ENCODE measurements at places on chromosomes 13 and 19. TPM values are rescaled to one million over a fixed set of nuclear protein-coding genes. Genes with fewer than 3 reads are reported as not detected.

The GNG7 gene
- total RNA-seq: 0.36 TPM

The LILRA5 gene
- total RNA-seq: not detected

The TEX26 gene
- total RNA-seq: not detected

The KIRREL2 gene
- total RNA-seq: 2.3 TPM

The TUBA3C gene
- not detected for total RNA-seq

The ZNF616 gene
- total RNA-seq: 9.5 TPM

The RPL36 gene
- total RNA-seq: 1,711 TPM

The ZNF304 gene
- total RNA-seq: 10.3 TPM

The THSD8 gene
- 30.5 TPM for total RNA-seq

The LINGO3 gene
- 0.28 TPM for total RNA-seq

The TBXA2R gene
- 3.1 TPM for total RNA-seq

DNA sequence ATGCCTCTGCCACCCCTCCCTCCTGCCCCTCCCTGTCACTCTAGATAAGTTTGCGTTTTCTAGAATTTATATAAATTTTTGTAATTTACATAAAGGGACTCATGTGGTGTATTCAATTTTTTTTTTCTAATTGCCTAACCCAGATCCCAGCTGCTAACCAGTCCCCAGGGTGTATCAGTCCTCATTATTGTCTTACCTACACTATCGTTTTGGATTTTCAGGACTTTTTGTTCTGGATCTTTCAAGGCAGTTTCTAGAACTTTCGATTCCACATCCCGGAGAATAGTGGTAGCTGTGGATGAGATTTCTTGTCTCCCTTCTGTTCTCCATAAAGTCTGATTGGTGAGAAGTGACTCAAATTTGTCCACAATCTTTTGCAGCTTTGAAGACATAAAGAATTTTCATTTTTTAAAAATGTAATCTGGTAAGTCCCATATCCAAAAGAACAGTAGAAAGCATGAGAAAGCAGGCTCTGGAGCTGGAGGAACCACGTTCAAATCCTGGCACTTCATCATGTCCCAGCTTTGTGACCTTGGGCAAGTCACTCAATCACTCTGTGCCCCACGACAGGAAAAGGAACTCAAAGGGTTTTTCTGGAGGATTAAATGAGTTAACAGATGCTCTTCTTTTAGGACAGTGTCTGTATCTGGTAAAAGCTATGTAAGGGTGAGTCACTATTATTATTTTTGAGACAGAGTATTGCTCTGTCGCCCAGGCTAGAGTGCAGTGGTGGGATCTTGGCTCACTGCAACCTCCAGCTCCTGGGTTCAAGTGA lies 19.7 kb downstream of the ADGRE3 start:
- DNase-seq: no peak

GRCh38 chr13:113649212-113649611 lies 8.8 kb downstream of the ATP4B start:
- no peak for DNase-seq

DNA sequence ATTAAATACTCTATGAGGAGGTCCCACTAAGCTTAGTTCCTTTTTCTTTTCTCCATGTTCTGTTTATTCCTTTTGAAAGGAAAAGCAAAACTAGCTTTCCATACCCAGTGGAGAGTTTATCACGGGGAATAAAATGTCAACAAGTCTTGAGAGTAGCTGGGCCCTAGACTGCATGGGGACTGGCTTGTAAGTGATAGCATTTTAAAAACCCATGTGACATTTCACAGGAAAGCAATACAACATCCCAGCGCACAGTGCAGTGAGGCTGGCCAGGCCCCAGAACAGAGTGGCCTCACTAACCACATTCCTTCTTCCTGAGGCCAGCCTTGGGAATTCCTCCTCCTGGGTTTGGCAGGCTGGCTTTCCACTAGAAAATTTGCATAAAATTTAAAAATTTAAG lies 149.8 kb downstream of the DLEU7 start:
- DNase-seq: no peak

- no peak for DNase-seq
Measured at GRCh38 chr13:35797991-35798390, 321.5 kb upstream of the MAB21L1 start.

- DNase-seq: no peak
Measured at GRCh38 chr13:79401259-79402070, 4.6 kb downstream of the RBM26 start.

GRCh38 chr19:54186934-54187381 lies 2.4 kb downstream of the MBOAT7 start:
- no peak for DNase-seq

- DNase-seq: peak; percentile 28
Measured at GRCh38 chr13:91369441-91369831, 21.9 kb downstream of the MIR17HG start.

DNA sequence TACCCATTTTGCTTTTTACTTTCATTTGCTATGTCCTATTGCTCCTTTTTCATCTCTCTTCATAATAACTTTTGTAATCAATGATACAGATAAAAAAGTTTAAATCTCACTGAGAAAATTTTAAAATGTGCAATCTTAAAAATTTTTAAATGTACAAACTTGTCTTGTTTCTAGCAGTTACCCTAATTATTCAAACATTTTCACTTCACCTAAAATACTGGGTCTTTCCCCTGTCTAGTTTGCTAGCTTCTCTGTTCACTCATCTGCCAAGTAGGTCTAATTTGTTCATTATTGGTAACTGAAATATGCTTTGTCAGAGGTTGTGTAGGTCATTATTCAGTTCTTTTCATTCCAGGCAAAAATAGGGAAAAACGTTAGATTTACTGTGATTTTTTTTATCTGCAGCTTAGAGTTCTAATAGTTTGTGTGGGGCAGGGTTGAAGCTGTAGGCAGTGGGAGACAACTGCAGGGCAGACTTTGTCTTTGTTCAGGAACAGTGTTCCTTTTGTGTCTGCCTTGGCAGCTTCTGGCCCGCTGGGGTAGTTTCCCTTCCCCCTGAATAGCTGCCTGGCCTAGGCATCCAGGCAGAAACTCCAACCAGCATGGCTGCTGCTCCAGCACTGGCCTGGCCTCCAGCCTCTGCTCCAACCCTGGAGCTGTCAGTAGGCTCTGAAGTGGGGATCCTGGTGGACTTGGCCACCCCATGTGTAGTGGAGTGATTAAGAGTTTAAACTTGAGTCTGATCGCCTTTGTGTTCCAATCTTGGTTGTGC lies 48.5 kb downstream of the WDFY2 start:
- no peak for DNase-seq

DNA sequence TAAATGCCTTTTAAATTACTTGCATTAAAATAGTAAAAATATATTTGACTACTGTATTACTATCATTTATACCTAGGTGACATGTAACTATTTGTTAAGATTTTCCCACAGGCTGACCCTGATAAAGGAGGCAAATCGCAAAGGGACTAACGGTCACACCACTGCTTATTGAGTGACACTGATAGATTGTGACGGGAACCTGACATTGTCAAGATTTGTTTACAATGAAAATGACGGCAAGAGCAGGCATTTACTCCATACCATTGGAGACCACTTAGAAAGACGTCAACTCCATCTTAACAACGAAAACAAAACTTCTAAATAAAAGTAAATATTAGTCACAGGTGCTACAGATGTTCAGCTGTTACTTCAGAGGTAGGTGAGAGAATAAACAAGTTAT lies 289.0 kb downstream of the DACH1 start:
- DNase-seq: no peak

GRCh38 chr13:33119856-33120543 lies 103.8 kb downstream of the KL start:
- DNase-seq: no peak

DNA sequence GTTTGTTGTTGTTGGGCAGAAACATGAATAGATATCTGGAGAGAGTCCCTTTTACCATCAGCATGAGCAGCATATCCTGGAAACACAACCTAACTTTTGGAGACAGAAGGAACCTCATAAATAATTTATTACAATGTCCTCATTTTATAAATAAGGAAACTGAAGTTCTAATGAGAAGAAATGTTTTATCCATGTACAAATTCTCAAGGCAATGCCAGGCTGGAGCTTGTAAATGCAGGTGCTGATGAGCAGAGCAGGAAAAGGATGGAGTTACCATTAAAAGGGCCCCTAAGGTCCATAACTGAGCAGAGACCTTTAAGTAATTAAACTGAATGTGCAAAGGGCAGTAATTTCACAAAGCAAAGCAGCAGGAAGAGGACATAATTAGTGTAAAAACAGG lies 17.3 kb downstream of the LCP1 start:
- DNase-seq: no peak

GRCh38 chr19:5121266-5122120 lies 152.6 kb downstream of the KDM4B start:
- DNase-seq: no peak

DNA sequence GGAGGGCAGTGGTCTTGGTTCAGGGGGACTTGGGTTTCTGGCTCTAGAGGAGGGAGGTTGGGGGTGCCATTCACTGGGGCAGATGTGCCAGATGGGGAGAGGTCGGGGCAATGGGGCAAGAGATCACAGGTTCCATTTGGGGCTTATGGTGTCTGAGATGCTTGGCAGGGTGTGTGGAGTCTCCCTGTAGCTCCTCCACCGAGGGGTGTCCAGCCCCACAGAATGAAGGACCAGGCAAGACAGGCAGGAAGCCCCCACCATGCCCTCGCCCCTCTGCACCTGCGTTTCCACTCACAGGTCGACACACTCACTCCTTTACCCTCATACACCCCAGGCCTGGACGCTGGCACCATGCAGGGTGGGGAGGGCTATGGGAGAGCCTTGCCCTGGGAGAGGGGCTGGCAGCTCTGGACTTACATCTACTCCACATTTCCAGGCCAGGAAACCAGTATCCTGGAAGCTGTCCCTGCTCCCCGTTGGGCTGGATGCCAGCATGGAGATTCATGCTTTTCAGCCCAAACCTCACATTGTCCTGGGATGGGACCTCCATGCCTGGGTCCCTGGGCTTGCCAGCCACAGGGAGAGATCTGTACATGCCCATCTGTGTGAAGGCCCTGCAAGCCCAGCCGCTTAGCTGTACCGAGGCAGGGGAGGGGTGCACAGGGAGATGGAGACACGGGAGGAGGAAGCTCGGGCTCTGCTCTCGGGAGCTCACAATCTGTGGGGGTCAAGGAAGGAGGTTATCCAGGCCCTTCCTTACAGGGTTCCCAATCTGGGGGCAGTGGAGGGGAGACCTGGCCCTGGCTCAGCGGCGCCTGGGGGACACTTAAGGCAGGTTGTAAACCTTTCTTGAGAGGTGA lies 77.1 kb downstream of the CHST8 start:
- DNase-seq: no peak

DNA sequence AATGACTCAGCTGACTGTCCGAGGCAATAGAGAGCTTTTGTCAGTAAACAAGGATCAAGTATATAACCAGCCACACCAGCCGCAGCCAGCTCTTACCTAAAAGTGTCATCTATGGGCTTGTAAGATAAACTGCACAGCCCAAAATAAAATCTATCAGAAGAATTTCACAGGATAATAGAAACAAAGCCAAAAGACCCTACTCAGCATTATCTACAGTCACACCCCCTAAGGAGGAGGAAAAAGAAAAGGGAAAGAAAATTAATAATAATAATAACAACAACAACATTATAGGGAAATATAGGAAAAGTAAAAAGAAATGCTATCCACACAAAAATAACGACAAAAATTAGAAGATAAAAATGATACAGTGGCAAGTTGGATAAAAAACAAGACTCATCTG lies 1883.8 kb downstream of the OLFM4 start:
- DNase-seq: no peak

GRCh38 chr19:15321739-15322138 lies 10.6 kb downstream of the BRD4 start:
- no peak for DNase-seq

GRCh38 chr19:10963865-10964264 lies 3.0 kb downstream of the SMARCA4 start:
- DNase-seq: no peak

- DNase-seq: peak; percentile 66
Measured at GRCh38 chr13:78603240-78603957, at the start of gene POU4F1. POU4F1 (minus strand) TSS chr13:78603552; CDS start chr13:78603326, 226 bp downstream.

GRCh38 chr19:49983645-49984229 lies 22.8 kb upstream of the SIGLEC11 start:
- DNase-seq: peak; percentile 70

- DNase-seq: peak; percentile 18
Measured at GRCh38 chr13:45393941-45394570, 24.1 kb downstream of the SLC25A30 start.

DNA sequence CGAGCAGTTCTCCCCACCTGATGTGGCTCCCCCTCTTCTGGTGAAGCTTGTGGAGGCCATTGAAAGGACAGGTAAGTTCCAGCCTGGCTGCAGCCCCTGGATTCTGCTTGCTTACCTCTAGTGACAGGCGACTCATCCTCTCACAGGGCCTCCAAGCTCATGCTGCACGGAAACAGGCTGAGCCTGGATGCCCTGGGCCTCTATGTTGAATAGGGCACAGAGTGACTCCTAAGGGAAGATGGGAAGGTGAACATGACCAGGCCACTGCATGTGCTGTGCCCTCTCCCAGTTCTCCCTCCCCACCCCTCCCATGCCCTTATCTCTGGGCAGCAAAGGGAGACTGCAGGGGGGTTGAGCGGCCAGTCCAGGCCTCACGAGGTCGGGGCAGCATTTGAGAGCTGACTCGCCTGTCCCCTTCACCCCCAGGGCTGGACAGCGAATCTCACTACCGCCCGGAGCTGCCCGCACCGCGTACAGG lies 7.6 kb downstream of the PIK3R2 start:
- no peak for DNase-seq

DNA sequence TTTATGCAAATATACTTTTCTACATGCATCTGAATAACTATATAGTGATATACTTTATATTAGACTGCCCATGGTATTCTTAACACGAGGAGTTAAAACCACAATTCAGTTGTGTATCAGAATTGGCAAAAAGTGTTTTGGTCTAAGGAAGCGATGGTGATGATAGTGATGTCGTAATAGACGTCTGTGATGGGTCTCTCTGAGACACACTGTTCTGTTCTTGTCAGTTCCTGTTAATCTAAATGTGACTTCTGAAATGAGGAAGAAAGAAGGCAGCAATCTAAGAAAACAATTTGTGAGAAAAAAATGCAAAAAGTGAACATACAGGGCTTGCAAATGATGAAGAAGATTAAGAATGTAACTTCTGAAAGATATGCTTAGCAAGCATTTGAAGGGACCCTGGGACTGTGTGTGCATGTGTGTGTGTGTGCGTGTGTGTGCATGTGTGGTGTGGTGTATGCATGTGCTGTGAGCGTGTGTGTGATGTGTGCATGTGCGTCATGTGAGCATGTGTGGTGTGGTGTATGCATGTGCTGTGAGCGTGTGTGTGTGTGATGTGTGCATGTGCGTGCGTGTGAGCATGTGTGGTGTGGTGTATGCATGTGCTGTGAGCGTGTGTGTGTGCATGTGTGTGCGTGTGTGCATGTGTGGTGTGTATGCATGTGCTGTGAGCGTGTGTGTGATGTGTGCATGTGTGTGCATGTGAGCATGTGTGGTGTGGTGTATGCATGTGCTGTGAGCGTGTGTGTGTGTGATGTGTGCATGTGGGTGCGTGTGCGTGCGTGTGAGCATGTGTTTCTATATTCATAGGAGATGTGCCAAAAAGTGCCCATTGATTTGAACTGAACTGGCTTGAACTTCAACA lies 131.8 kb downstream of the IRS2 start:
- DNase-seq: no peak

GRCh38 chr19:57363688-57364181 lies 384 bp downstream of the TRAPPC2B start:
- no peak for DNase-seq

Measured in activated naive CD8-positive, alpha-beta T cell treated with anti-CD3 and anti-CD28 coated beads for 36 hours (primary cell).